ENCODE measurements at places on chromosomes 13 and 19.

DNA sequence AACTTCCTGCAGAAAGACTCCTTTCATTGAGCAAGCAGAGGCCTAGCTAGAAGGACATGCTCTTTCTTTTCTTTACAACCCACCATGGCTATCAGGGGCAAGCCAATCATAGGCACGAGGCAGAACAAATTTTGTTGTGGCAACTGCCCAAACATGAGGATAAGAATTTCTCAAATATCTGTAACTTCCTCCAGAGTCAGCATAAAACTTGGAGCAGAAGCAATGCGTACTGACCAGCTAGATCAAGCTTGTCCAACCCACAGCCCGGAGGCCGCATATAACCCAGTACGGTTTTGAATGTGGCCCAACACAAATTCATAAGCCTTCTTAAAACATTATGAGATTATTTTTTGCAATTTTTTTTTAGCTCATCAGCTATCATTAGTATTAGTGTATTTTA lies 87.0 kb upstream of the SOX21 start:
- DNase-seq, result no peak

GRCh38 chr13:34290661-34291060 lies 472.7 kb downstream of the RFC3 start:
- DNase-seq, result no peak

DNA sequence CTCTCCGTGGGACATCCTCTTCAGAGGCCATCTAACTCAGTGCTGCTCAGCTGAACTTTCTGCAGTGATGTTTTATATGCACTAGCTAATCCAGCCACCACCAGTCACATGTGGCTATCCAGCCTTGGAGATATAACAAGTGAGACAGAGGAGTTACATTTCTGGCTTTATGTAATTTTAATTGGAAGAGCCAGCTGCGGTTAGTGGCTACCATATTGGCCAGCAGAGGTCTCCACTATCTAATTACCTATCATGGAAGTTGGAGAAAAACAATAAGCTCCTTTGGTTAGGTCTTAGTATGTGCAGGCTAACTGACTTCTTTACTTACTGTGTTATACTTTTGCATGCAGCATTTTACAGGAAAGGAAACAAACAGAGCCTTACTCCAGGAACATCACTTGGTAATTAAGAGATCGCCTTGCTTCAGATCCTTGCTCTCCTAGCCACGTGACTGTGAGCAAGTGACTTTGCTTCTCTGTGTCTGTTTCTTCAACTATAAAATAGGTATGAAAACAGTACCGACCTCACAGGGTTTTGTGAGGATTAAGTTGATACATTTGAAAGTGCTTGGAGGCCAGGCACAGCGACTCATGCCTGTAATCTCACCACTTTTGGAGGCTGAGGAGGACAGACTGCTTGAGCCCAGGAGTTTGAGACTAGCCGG lies 1.6 kb upstream of the KLK10 start:
- DNase-seq, result no peak

- DNase-seq, result no peak
These were observed 412.0 kb downstream of the FGF14 start for GRCh38 chr13:101989798-101990350.

DNA sequence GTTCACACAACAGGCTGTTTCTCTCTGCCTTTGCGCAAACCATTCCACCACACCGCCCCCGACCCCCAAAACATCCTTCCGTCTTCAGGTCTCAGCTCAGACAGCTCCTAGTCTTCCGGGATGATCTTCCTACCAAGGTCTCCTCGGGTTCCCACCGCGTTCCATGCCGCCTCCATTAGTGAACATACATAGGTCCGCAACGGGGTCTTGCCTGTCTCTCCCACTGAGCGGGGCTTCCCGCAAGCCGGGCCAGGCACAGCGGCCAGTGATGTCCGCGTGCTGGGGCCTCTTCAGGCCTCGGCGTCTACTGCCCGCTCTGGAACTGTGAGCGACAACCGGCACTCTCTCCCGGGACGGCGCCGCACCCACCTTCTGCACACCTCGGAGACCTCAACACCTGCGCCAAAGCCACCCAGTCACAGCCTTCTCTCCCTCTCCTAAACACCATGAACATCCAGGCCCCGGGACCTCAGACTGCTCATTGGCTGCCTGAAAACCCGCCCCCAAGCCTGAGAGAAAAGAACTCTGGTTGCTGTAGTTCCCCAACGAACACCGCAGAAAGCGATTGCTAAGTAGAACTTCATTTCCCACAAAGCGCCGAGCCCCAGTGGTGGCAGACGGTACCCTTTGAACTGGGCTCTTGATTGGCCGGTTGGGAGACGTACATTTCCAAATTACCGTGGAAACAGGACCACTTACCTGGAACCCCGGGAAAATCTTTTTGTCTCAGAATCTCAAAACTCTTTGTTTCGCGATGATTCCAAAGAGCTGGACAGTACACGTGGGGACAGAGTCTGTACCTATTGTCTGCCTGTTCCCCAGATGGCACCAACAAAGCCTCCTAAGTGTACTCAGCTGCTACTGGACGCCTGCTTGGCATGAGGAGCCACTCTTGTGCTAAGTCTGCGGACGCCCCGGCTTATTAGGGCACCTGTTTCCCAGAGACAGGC lies 9.5 kb downstream of the DYRK1B start:
- DNase-seq, result peak; percentile 90

- DNase-seq, result no peak
These were observed at the start of gene IRGC for GRCh38 chr19:43715776-43716175. Gene IRGC (plus strand): TSS chr19:43716076. CDS start chr19:43718559, 2,483 bp downstream.

GRCh38 chr19:29793116-29793727 lies 18.6 kb upstream of the CCNE1 start:
- no peak for DNase-seq
